ENCODE measurements at places on chromosomes 2 and 18.

GRCh38 chr2:96147593-96148201, 2.5 kb upstream of the DUSP2 start:
- DNase-seq = no peak

GRCh38 chr2:161233858-161234431, 73.7 kb downstream of the TANK start:
- DNase-seq = no peak

DNA sequence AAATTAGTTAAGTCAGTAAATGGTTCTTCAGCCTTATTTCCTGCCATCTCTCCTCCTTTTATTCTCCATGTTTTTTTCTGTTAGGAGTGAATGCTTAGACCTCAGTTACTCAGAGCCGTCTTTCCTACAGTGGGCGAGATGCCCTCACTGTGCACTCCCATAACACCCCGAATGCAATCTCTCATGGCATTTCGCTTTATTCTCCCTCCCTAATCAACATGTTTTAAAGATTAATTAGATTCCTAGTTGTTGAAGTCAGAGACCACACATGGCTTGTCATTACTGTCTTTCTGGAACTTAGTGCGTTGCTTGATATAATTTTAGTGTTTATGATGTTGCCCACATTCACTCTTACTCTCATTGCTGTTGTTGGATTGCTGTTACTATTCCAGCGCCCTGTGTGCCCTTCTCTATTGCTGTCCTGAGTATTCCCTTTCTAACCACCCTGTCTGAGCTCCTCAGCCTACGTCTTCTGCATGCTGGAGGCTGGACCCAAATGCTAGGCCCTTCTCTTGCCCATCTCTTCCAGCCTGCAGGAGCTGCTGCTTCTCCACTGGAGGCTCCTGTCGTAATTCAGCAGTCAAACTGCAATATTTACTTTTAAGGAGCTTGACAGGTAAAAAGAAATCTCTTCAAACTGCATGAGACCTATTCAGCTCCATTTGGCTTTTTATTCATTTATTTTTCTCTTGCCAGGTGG, 99.3 kb downstream of the MAP2 start:
- DNase-seq = no peak

- DNase-seq = no peak
Observed at GRCh38 chr18:73279498-73279897, 411.7 kb upstream of the NETO1 start.

DNA sequence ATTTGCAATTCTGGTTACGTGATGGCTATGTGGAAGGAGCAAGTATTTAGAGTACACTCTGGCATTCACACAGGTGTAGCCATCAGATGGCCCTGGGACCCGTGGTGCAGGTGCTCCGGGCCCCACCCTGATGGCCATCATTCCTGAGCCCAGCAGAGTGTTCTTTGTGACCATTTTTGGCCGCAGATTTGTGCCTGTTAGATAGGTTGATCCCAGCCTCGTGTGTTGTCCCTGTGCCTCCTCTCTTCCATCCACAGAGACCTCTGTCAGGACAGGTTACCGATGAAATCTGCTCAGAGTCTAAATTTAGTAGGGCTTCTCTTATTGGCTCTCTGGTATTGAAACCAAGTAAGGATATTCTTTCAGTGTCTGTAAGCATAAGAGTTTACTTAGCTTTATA, 33.9 kb downstream of the MAPRE2 start:
- DNase-seq = no peak

GRCh38 chr2:41735476-41735875, 312.3 kb upstream of the PKDCC start:
- no peak for DNase-seq

DNA sequence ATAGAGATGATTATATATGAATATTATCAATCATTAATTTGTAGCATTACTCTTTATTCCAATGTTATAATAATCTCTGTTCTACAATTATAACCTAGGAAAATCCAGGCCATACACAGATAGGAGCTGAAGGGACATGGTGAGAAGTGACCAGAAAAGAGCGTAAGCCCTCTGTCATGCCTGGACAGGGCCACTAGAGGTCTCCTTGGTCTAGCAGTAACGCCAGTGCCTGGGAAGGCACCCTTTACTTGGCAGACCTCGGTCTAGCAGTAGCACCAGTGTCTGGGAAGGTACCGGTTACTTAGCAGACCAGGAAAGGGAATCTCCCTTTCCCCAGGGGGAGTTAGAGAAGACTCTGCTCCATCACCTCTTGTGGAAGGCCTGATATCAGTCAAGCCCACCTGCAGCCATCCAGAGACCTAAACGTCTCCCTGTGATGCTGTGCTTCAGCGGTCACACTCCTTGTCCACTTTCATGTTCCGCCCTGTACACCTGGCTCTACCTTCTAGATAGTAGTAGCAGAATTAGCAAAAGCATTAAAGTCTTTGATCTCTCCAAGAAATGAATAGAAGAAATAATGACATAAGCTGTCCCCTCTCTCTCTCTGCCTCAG, 447.5 kb upstream of the FSIP2 start:
- DNase-seq = peak; percentile 66

- no peak for DNase-seq
Observed at GRCh38 chr2:168685600-168686451, 116.6 kb upstream of the NOSTRIN start.

DNA sequence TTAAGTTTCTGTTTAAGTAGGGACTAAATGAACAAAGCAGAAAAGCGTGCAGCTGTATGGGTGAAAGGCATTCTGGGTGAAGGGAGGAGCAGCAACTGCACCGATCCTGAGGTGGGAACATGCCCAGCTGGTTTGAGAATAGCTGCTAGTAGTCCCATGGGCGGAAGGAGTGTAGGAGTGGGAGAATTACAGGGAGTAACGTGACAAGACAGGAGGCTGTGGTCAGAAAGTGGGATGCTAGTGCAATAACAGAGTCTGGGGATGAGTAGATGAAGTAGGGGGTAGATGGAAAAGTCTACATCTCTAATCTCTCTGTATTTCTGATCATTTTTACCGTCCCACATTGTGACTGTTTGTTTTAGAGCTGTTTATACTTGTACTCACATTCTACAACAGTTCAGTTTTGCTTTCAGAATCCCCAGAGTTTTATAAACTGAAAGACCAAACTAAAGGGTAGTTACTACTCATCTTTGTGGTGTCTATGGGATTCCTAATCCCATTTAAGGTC, 118.9 kb downstream of the LCLAT1 start:
- no peak for DNase-seq

Measured in nephron progenitor cell (in vitro differentiated cells).